ENCODE measurements at places on chromosomes 4 and X.

- DNase-seq, result peak; percentile 51
Observed at GRCh38 chrX:18146954-18147353, 73.7 kb downstream of the BEND2 start.

DNA sequence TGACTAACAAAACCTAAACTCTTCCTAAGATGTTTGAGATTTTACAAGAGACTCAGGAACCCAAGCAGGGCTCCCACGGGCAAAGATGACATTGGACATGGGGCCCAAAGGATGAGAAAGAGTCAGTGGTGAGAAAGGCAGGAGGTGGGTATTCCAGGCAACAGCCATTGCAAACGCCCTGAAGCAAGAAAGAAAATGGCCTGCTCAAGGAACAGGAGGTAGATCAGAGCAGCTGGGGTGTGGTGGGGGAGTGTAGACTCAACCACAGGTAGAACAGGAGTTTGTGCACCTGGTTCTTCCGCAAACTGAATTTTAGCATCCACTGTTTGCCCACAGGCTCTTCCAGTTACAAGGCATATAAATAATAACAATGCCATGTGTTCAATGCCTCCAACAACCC is 3.3 kb downstream of the PPP2R2C start:
- DNase-seq, result no peak

DNA sequence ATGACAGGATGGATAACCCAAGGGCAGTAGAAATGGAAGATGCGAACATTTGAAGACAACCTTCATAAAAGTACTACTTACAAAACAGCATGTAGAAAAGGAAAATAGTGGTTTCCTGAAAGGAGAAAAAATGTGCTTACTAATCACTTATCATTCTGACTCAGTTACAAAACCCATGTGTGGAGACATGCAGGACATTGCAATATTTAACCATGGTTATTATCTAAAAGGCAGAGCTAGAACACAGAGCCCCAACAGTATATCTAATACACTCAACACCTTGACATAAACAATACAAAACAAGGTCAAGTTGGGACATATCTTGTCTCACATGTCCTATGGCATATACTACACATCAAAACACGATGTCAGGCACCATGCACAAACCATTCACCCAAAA is 55.9 kb downstream of the EIF4E start:
- DNase-seq, result no peak

DNA sequence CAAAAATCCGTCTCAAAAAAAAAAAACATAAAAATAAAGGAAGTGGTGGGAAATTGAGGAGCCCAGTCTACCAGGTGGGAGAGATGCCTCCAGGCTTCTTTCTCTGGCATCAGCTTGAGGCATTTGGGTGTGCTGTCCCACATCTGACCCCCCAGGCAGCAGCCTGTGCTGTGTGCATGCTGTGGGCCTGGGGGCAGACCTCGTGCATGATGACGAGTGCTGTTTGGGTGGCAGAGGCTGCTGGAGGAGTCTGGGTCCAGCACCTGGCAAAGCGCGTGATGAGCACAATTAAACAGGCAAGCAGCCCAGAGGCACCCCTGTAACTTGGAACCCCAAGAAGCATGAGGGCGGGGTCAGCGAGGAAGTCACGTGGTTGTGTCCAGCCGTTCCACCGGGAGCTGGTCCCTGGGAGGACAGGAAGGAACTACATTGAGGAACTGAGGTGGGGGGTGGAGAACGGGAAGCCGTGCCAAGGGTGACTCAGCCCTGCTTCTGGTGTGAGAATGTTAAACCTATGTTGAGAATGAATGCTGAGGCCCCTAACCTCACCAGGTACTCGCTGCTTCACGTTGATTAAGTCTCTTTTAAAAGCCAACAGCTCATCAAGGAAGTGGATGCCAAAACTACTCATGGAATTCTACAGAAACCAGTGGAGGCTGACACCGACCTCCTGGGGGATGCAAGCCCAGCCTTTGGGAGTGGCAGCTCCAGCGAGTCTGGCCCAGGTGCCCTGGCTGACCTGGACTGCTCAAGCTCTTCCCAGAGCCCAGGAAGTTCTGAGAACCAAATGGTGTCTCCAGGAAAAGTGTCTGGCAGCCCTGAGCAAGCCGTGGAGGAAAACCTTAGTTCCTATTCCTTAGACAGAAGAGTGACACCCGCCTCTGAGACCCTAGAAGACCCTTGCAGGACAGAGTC is 6.1 kb downstream of the TACC3 start:
- DNase-seq, result peak; percentile 92

- DNase-seq, result no peak
Observed at GRCh38 chrX:33149085-33149484, 62.3 kb downstream of the DMD start.

- DNase-seq, result no peak
Observed at GRCh38 chr4:71237641-71238040, 101.2 kb upstream of the SLC4A4 start.

- DNase-seq, result peak; percentile 38
Observed at GRCh38 chr4:142984871-142985585, 138.9 kb upstream of the INPP4B start.

GRCh38 chr4:173046144-173046543 is 122.5 kb upstream of the GALNT7 start:
- DNase-seq, result no peak

GRCh38 chr4:163070023-163070422 is 96.7 kb downstream of the NAF1 start:
- no peak for DNase-seq

DNA sequence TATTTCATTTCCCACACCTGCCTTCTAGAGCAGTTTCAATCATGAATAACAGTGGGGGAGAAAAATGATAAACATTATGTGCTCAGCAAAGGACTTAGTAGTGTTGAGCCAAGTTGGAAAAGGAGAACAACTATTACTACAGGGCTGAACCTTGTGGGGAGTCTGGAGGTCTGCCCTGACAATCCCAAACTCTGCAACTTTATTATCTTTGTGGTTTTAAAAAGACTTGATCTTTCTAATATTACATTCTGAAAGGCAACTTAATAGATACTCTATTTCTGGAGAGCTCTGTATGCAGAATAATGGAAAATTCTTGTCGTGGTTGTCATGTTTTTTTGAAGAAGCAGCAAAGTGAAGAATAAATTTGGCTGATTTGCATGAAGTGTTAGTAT is 116.1 kb downstream of the SPCS3 start:
- DNase-seq, result no peak

DNA sequence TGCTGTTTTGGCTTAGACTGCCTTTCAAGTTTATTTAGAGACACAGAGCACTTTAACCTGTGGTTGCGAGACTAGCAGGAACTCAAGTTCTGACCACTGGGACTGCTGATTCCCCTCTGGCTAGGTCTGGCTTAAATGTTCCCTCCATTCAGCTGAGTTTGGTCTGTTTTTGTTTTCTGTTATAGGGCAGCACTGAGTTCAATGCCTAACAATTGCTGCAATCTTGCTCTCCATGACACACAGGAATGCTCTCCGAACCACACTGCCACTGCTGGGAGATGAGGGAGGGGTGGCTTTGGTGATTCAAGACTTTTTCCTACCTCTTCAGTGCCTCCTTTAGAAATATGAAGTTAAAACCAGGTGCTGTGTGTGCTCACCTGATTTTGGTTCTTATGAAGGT is 106.3 kb upstream of the EOLA2 start:
- DNase-seq, result no peak

GRCh38 chr4:1871471-1872021 is 353 bp downstream of the NSD2 start:
- DNase-seq, result no peak

- no peak for DNase-seq
Observed at GRCh38 chr4:10302096-10302495, 155.1 kb downstream of the ZNF518B start.

GRCh38 chr4:5292101-5292500 is 240.8 kb downstream of the STK32B start:
- DNase-seq, result no peak

DNA sequence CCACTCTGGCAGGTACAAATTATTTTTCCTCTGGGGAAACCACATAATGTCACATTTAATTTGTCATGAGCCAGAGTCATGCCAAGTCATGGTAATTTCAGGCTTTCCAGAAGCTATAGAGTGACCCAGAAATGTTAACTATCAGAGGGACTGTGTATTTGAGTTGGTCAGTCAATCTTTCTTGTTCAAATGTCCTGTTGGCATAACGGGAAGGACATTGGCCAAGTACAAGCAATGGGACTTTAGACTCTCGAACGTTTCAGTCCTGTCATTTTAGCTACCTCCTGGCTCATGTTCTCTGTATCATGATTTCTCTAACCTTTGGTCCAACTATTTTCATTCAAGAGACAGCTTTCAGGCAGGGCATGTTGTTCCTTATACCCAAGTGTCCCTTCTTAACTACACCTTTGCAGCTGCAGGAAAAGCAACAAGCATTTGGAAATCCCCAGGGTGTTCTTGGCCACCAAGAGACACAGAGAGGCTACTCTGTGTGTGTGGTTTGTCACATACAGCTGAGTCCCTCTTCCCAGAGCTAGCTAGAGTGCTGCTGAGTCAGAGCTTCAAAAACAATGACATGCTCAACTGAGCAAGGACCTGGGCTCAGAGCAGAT is 142.6 kb downstream of the EGF start:
- no peak for DNase-seq
